ENCODE measurements at places on chromosomes 5 and 9.

DNA sequence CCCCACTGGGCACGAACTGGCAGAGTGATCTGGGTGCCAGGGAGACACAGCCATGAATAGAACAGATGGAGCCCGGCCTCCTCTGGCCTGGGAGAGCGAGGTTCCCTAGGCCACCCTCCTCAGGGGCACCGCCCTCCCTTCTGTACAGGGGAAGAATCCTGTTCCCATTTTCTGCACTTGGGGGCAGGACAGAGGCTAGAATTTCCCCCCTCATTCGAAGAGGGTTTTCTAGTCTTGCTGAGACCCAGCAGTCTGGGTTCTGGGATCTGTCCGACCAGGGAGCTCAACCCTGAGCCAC, 52.7 kb downstream of the COL5A1 start:
- no peak for DNase-seq

DNA sequence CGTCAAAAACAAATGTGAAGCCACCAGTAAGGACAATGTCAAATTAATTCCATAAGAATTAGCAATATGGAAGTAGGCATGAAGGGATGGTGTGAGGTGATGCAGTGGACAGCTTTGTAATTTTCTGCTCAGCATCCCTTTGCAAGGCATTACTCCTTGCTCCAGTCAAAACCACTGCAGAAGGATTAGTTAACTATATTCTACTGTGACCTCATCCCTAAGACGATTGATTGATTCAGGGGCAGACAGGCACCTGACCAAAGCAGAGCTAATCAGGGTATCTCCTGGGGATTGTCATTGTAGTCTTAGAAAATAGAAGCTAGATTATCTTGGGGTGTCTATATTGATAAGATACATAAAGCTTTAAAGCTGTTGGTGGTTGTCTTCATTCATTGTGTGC, 98.7 kb downstream of the NMUR2 start:
- no peak for DNase-seq

- no peak for DNase-seq
These were observed 23.0 kb downstream of the RIGI start for GRCh38 chr9:32503008-32503407.

- DNase-seq = no peak
These were observed 94.9 kb upstream of the DAB2 start for GRCh38 chr5:39519566-39520231.

DNA sequence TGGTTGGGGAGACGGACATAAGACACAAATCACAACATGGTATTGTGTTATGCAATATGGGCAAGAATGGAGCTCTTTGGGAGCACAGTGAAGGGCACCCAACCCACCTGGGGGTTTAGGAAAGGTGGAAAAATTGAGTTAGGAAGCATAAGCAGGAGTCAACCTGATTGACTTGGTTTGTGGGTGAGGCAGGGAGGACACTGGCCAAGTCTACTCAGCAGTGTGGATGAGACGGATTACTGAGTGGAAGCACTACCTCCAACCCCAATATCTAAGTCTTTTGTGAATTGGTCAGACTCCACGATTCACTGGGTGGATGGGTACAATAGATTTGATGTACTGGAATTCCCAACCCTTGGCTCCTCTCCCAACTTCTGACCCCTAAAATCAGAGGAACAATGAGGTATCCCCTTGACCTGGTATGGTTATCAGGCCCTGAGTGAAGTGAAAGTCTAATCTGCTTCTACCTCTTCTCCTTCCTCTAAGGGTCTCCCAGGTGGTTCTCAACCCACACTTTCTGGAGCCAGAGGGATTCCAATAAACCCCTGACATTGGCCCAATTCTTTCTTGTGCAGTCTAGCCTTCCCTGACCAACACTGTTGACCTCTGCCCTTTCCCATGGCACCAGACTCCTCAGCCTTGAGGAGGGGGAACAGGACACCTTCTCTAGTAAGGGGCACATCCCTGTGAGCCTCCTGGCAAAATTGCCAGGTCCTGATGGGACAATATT, 5.2 kb downstream of the EGR1 start:
- DNase-seq = no peak

- no peak for DNase-seq
These were observed 44.4 kb upstream of the ANKDD1B start for GRCh38 chr5:75566710-75567309.

DNA sequence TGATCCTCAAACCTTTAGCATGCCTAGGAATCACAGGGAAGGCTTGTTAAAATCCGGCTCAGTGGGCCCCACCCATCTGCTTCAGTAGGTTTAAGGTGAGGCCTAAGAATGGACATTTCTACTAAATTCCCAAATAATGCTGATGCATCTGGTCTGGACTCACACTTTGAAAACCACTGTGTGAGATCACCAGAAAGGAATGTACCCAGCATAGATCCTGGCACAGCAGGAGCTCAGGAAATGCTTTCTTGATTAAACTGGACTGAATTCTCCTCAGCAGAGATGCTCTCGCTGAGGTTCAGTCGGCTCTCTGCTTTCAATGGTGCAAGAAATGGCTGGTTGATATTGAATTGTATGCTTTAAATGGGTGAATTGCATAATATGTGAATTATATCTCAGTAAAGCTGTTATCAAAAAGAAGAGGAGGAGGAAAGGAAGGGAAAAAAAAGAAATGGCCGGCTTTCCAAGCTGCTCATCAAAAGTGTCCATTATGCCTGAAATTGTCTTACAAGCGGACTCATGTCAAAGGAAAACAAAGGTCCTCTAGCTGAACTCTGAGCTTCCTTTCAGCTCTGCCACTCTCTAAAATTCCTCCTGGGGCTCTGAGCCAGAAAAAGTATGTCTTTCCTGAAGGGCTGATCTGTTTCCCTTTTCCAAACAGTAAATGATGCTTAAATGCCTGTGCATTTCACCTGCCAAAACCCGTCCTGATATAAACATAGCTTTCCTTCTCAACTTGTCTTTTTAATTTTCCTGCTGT, 77.6 kb upstream of the SAP30L start:
- no peak for DNase-seq

DNA sequence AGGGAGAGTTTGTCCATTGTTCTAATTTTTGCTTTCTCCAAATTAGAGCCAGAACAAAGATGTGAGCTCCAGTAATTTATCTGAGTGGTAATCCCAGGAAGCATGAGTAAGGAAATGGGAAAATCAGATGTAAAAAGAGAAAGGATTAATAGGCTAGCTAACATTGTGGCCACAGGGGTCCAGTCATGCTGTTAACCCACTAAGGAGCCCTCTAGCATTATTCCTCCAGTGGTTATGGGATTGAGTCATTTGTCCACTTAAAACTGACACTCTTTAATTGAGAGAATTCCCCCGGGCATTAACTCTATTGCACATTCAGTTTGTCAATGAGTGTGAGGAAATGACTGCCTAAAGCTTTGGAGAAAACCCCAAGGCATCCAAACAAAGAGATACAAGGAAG, 700.3 kb upstream of the TYRP1 start:
- DNase-seq = no peak

GRCh38 chr5:150946351-150946905, 41.6 kb upstream of the ZNF300 start:
- DNase-seq = no peak

DNA sequence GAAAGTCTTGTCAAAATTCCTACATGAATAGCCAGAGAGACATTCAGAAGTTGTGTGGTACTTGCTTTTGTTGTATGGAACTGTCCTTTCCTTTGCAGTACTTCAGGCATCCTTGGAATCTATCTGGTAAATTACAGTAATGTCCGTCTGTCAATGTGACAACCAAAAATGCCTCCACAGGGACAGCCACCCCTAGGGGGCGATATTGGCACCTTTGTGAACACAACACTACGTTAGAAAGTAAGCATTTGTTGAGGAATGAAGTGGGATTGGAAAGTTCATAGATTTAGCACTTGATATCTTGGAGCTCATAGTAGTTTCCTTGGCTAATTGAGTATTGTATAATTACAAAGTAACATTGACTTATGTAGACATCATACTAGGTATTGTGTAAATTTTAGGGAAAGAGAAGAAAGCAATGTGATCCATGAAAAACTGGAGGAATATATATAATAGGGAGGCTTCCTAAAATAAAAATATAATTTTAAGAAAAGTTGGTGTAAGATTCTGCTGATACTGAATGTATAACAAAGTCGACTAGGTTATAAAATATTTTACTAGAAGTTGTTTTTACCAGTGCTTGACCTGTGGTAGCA, 32.7 kb downstream of the TMEFF1 start:
- peak; percentile 22 for DNase-seq

DNA sequence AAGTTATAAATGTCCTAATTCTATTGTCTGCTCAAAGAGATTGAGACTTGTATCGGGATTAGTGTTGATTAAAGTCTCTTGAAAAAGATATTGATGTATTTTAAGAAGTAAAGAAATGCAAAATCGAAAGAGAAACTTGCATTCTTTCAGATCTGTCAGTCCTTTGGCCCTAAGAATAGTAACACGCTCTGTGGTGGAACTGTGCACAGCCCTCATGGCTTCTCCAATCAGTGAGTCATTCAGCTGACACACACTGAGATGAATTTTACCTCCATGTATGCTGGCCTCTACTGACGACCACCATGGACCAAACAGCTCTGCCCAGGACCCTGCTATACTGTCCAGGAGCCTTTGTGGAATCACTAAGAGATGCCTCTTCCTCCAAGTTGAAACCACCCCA, 232.4 kb downstream of the ESM1 start:
- no peak for DNase-seq

DNA sequence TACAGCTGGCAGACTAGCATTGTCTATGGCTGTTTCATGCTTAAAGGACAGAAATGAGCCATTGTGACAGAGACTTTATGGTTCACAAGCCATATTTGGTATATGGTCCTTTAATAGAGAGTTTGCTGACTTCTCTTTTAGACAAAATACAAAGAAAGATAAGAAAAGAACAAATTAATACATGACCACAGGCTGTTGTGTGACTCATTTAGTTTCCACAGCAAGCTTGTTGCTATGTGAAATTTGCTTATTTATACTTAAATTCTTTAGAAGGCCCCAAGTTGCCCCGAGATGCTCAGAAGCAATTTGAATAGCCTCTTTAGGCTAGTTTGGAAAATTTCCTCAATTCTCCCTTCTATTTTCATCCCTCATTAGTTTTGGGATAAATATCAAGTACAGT, 315.3 kb upstream of the RPS23 start:
- no peak for DNase-seq

DNA sequence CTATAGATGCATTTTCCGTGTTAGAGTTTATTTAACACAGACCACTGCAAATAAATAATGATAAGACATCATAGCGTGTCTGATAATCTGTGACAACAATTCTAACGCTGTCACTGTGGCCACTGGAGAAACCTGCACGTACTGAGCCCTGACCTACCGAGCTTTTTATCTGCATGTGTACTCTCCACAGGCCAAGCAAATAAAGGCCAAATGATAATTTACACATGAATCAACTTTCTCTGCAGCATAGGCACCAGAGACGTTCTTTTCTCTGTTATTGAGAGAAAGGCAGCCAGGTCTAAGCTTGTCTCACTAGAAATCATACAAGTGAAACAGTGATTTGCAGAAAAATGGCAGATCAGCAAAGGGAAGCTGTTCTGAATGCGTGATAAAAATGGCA, 75.8 kb downstream of the POU5F2 start:
- no peak for DNase-seq

GRCh38 chr5:170573660-170574059, 69.8 kb downstream of the KCNIP1 start:
- no peak for DNase-seq

GRCh38 chr9:92406477-92406876, 2.1 kb upstream of the OGN start:
- DNase-seq = peak; percentile 1

DNA sequence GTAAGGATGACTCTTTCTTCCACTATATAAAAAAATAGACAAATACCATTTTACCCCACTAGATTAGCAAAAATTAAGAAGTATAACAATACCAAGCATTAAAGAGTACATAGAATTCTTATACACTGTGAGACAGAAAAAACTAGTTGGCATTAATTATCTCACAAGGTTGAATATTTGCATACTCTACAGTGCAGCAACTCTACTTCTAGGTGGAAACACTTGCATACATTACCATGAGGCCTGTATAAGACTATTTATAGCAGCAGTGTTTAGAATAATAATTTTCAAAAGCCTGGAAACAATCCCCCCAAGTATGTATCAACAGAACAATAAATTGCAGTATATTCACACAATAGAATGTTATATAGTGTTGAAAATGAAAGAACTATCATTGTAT, 19.0 kb upstream of the PURA start:
- no peak for DNase-seq

- DNase-seq = no peak
These were observed 26.0 kb downstream of the JMY start for GRCh38 chr5:79261897-79262296.

DNA sequence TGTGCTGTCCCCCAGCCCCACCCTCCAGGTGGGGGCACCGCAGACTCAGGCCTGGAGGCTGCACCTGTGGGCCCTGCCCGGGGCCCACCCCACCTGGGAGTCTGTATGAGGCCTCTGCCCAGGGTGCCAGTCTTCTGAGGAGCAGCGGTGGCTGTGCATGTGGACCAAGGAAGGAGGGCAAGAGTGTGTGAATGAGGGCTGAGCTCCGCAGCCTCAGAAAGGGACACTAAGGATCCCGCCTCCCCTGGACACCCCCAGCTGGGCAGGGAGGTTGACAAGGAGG, 19.1 kb downstream of the FGD3 start:
- no peak for DNase-seq

- no peak for DNase-seq
These were observed 214.8 kb downstream of the MPDZ start for GRCh38 chr9:13064676-13065075.

DNA sequence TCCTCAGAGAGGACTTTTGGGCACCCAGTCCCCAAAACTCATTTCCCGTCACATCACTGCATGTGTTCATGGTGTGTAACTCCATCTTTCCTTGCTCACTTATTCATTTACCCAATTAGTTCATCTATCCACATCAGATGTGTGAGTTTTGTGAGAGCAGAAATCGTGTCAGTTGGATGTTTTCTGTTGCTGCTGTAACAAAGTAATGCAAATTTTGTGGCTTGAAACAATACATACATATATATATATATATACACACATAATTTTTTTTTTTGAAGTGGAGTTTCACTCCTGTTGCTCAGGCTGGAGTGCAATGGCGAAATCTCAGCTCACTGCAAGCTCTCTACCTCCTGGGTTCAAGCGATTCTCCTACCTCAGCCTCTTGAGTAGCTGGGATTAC, 70.5 kb upstream of the BOD1 start:
- DNase-seq = no peak

- DNase-seq = no peak
These were observed 4.8 kb downstream of the DNAJB5 start for GRCh38 chr9:34994260-34994899.

GRCh38 chr5:177109810-177110209, 23.1 kb downstream of the FGFR4 start:
- DNase-seq = no peak

- DNase-seq = no peak
These were observed at the start of gene PCDHB7 for GRCh38 chr5:141172381-141173204. PCDHB7 (plus strand) TSS chr5:141172644; CDS start chr5:141172836, 192 bp downstream.

DNA sequence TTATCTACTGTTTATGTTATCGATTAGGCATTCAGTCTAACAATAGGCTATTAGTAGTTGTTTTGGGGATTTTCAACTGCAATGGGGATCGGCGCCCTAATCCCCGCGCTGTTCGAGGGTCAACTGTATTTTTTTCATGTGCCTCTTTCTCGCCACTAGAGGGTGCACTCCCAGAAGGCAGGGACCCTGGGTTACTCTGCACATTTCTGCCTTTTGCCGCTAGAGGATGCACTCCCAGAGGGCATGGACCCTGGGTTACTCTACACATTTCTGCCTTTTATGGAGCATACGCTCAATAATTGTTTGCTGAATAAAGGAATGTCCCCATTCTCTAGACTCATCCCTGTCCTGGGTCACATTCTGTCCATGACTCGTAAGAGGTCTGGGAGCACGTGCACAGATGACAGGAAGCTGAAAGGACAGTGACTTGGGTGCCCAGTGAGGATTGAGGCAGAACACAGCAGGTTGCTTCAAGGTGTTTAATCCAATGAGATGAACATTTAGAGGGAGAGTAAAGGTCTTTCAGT, 27.9 kb upstream of the RECK start:
- DNase-seq = peak; percentile 49

Measured in stimulated activated CD8-positive, alpha-beta memory T cell treated with anti-CD3 and anti-CD28 coated beads, Interleukin-4, amount 100 ng/mL, for 1 hour (primary cell).